WTC11 (cell line): ENCODE measurements at places on chromosomes 7 and 10.

DNA sequence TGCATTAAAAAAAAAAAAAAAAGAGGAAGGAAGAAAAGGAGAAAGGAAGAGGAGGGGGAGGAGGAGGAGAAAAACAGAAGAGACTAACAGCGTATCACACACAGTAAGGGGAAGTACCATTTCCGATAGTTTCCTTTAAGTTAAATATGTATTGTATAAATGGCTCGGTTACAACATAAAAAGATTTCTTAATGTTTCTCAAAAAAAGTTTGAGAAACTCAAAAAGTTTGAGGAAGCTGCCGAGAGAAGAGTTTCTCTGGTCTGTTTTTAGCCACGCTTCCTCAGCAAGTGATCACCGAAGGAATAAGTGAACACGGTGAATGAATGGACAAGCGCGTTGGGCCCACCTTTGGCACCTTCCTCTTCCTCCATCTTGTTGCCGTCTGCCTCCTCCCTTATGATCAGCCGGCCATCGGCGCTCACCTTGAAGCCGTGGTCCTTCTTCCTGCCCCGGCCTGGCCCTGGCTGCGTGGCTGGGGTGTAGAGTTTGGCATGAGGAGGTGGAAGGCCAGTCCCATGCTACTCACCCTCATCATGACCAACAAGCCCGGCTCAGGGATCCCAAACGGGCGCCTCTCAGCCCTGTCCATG lies 31.3 kb upstream of the FRAT2 start:
- no peak for DNase-seq

- no peak for DNase-seq
These were observed 131.6 kb downstream of the CD36 start for GRCh38 chr7:80770061-80770460.

DNA sequence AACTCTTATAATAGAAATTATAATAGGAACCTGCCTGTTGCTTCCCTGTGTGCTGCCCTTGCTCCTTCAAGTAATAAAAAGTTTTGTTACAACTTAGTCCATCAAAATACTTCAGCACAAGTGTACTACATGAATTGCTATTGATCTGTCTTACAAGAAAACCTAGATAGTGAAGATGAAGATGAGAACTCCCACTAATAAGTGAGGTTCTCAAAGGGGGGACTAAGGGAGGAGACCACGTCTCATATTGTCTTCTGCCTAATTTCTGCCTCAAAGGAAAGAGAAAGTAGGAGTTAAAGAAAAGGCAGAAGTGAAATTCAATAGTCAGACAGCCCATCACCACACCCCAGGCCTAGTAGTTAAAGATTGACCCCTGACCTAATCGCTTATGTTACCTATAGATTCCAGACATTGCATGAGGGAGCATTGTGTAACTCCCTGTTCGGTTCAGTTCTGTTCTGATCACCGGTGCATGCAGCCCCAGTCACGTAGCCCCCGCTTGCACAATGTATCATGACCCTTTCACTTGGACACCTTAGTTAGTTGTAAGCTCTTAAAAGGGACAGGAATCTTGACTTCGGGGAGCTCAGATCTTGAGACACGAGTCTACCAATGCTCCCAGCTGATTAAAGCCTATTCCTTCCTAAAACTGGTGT lies 18.2 kb upstream of the CHST3 start:
- no peak for DNase-seq

GRCh38 chr10:77436257-77436975 lies 201.2 kb downstream of the KCNMA1 start:
- no peak for DNase-seq
